NCI-H1105 treated with DMSO at 0.1 percent for 48 hours (cell line): ENCODE measurements at places on chromosomes 1 and 21.

- no peak for DNase-seq
These were observed 480.6 kb downstream of the CAMTA1 start for GRCh38 chr1:7265771-7266371.

GRCh38 chr1:175209493-175209921, 16.9 kb upstream of the KIAA0040 start:
- DNase-seq: no peak

DNA sequence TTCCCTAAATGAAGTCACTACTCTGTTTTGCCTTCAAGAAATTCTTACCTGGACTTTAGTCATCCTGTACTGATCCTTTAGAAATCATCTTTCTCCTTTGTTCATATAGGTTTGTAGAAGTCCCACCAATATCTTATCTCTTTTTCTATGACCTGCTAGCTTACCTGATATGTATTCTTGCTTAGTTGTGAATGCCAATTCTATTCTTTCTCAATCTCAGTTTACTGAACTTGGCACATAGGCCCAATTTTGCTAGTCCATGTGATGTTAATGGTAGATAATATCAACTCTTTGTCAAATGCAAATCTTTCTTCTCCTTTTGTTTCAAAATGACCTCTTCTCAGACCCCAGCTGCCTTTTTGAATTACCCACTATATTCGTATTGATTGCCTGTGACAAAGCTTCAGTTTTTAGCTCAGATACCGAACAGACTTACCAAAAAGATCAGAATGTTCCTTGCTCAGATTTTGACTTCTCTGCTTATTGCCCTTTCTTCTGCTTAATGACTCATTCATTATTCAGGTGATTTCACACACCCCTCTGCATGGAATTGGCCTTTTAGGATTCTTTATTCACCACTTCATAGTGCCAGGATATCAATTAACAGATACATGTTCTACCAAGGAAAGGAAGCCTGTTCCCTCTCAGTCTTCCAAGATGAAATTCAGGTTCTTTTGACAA, 20.6 kb downstream of the IPO9 start:
- DNase-seq: no peak

GRCh38 chr1:182662121-182662890, 22.1 kb downstream of the RGS8 start:
- no peak for DNase-seq

- DNase-seq: no peak
These were observed 223.1 kb upstream of the PKN2 start for GRCh38 chr1:88461007-88461406.

- peak; percentile 58 for DNase-seq
These were observed 1331.1 kb downstream of the MRPL39 start for GRCh38 chr21:24276204-24276603.

DNA sequence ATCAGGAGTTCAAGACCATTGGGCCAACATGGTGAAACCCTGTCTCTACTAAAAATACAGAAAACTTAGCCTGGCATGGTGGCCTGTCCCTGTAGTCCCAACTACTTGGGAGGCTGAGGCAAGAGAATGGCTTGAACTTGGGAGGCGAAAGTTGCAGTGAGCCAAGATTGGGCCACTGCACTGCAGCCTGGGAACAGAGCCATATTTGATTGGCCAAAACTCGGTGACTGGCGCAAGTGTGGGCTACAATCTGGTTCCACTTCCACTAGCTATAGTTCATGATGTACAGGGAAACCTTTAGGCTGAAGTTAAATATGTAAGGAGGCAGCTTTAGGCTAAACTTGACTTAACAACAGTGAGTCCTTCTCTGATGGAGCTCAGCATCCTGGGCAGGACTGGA, 20.2 kb downstream of the SLC30A10 start:
- no peak for DNase-seq

DNA sequence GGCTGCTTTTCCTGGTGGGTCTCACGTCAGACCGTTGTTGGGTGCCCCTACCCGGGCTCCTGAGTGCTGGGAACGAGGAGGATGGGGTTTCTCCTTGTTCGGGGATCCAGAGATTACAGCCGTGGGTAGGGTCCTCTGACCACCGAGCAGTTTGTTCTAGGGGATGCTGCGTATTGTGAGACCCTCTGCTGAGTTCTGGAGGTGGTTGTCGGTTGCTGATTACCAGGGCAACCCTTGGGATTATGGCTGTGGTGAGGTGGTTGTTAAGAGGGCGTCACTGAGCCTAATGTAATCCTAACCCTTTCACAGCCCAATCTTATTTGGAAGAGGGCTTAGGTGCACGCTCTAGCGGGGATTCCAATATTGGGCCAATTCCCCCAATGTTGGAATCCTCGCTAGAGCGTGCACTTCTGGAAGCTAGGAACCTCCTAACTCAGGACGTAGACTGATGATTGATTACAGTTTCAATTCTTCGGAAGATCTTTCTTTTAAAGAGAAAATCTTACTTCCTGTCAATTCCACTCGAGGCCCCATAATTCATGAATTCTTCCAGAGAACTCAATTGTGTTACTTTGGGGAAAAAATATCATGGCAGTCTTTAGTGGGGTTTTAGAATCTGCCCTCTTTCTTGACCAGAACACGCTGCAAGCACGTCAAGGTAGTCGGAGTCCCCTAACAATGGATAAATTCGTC, 483 bp downstream of the TCEANC2 start:
- DNase-seq: peak; percentile 33

GRCh38 chr1:230316864-230317745, 109.0 kb downstream of the PGBD5 start:
- DNase-seq: no peak

DNA sequence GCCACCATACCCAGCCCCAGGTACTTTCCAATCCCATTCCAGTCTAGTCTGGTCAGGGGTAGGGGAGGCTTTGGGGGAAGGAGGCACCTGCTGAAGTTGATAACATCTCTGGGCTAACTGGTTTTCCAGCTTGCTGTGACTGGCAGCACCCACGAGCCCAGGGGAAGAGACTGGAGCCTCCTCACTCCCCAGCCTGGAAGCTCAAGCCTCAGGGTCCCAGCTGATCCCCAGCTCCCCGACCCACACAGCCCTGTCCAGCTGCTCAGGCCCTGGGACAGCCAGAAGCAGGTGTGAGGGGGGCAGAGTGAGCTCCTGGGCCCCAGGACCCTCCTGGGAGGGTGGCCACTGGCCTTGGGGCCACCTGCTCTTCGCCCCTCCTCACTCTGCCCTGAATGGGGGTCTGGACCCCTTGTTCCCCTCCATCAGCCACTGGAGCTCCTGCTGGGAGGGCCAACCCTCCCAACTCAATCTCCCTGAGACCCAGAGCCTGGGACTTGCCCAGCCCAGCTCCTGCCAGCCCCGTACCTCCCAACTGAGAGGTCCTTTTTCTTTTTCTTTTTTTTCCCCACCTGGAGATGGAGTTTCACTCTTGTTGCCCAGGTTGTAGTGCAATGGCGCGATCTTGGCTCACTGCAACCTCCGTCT, 23.5 kb upstream of the RNU1-4 start:
- DNase-seq: no peak
